ENCODE measurements at places on chromosomes 3 and 15.

- no peak for DNase-seq
These were observed 150.5 kb upstream of the IQSEC1 start for GRCh38 chr3:13223574-13224237.

- no peak for DNase-seq
These were observed 126.8 kb upstream of the RASGRP1 start for GRCh38 chr15:38691377-38691776.

GRCh38 chr15:36748366-36749115 lies 169.1 kb downstream of the CDIN1 start:
- no peak for DNase-seq

GRCh38 chr15:45333550-45333949 lies 44.8 kb downstream of the GATM start:
- no peak for DNase-seq

GRCh38 chr15:62533687-62534086 lies 368.6 kb upstream of the C2CD4B start:
- no peak for DNase-seq

DNA sequence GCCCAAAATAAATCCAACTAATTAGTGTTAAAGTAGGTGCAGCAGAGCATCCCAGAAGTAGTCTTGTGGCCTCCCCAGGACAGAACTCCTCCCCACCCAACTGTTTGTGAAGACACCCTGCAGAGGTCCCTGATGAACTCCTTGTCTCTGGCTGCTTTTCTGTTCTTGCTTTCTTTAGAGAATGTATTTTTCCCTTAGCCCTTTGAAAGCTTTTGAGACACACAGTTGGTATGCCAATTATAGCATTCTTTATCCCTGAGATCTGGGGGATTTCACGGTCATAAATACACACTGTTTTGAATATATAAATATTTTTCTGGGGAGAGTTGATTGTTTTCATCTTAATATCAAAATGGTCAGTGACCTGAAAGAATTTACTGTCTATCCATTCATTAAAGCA lies 9.8 kb downstream of the TFG start:
- no peak for DNase-seq

DNA sequence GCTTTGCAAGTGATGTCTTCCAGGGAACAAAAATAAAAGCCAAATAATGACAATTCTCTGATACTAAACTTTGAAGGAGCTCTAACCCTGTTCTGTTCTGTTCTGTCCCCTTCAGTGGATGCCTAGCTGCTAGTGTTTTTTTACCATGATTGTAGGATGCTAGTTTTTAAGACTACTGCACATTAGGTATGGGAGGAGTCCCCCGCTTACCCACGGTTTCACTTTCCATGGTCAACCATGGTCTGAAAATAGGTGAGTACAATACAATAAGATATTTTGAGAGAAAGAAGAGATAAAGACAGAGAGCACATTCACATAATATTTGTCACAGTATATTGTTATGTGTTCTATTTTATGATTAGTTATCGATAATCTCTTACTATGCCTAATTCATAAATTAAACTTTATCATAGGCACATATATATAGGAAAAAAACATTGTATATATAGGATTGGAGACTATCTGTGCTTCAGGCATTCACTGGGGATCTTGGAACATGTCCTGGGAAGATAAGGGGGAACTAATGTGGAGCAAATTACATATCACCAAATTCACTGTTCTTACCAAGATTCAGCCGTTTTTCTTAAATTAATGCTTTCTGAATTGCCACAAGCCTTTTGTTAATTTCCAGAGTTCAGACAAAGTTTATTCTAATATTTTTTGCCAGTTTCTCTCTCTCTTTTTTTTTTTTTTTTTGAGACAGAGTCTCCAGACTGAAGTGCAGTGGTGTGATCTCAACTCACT lies 32.8 kb upstream of the POMGNT2 start:
- no peak for DNase-seq

DNA sequence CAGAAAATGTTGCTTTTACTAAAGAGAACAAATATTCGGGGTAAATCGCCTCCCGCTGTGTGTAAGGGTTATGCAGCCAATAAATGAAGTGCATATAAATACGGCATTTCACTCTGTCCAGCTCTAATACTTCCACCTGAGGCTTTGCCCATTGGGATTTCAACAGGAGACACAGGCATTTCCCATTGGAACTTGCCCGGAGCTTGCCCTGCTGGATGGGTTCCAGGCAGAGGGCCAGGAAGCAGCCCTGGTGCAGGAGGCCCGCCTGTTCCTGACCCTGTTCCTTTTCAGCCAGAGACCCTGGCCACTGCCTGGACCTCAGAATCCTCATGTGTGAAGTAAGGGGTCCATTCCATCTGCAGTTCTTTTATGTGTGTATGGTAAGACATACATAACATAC lies 17.4 kb upstream of the CEMIP start:
- no peak for DNase-seq

DNA sequence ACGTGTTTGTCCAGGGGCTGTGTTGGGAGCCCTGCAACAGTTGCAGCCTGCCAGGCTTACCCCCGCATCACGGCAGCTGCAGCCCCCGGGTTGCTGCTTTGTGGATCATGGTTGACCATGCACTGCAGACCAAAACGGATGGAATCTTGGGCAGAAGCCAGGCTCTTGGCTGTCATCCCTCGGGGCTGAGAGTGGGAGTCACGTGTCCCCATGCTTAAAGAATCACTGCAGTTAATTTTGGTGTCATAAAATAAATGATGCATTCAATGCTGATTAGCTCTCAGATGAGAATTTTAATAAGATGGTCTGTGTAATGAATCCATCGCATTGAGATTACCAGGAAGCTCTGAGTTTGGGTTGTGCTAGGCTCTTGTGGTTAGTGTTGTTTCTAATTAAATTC lies 115.6 kb downstream of the CHDH start:
- DNase-seq, result no peak
